ENCODE measurements at places on chromosomes 5 and 9.

- no peak for DNase-seq
Measured at GRCh38 chr9:70656281-70656680, 241.8 kb upstream of the KLF9 start.

DNA sequence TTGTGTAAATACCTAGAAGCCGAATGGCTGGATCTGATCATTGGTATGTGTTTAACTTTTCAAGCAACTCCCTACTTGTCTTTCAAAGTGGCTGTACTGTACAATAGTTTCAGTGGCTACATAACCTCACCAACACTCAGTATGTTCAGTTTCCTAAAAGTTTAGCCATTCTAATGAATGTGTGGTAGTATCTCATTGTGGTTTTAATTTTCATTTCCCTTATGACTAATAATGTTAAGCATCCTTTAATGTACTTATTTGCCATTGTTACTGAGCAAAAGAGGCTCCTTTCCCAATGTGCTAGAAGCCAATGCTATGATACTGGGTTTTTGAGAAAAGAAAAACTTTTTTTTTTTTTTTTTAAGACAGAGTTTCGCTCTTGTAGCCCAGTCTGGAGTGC lies 27.8 kb upstream of the ALDOB start:
- DNase-seq: no peak

DNA sequence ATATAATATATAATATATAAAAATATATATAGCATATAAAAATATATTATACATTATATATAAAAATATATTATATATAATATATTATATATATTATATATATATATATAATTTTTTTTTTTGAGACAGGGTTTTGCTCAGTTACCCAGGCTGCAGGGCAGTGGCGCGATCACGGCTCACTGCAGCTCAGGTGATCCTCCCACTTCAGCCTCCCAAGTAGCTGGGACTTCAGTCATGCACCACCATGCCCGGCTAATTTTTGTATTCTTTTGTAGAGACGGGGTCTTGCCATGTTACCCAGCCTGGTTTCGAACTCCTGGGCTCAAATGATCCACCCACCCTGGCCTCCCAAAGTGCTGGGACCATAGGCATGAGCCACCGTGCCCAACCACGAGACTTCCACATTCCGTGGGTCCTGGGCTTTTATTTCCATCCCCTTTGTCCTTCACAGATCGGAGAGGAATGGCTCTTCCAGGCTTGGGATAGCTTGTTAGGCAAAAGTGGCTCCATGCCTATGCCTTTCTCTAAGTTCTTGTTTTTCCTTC lies 62.0 kb upstream of the IER5L start:
- DNase-seq: no peak

DNA sequence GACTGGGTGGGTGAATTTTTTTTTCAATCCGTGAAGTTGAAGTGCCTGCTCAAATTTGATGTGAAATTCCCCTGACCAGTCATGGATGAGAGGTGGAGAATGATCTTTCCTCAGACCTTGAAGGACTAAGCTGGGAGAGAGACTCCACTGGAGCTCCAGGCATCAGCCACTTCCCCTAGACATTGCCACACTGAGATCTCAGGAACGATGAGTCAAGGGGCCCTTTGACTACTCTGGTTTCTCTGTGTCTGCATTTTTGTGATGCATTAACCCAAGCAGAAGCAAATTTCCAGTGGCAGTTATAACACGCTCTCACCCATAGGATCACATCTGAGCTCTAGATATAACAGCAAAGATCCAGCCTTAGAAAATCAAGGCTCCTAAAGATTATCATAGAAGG lies 171.2 kb upstream of the KIF2A start:
- DNase-seq: no peak

GRCh38 chr5:55227664-55228430 lies 732 bp upstream of the MCIDAS start:
- no peak for DNase-seq

- DNase-seq: peak; percentile 57
Measured at GRCh38 chr5:75049456-75050351, 2.7 kb downstream of the GCNT4 start.

DNA sequence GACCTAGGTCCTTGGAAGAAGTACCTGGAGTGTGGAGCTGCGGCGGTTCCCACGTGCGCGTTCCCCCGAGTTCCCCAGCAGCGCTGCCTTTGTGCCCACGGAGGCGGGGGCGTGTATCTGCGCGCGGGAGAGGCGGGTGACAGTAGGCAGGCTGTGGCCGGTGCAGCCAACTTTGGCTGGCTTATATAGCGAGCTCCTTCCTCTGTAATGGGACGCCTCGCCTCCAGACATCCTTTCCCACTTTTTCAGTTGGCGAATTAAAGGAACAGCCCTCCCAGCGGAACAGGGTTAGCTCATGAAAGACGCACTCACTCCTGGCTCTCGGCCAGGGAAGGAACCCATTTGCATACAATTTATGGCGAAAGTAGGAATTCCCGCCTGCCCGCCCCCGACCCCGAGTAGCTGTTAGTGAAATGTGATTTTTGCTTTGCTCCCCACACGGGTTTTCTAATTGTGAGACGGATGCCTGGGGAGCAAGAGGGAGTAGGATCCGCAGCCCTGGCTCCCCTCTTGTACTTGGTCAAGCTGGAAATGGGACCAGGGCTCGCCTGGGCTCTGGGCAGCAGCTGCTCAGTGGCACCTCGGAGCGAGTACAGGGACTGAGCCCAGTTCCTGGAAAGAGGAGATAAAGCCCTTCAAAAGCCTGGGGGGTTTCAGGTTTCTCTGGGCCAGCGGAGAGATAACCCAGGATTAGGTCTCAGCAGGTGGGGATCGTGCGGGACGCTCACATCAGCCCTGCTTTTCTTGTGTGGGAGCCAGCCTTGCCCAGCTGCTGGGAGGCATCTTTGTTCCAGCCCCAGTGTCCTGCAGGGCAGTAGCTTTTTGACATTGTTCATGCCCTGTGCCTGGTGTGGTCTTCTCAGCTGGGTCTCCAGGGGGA lies at the start of gene TNC:
Gene TNC (minus strand): TSS at position 159 of the 880 bp plus-strand sequence. CDS start 27,139 bp downstream, outside the sequence.
- DNase-seq: peak; percentile 71

GRCh38 chr9:93126151-93126781 lies 7.8 kb downstream of the NINJ1 start:
- DNase-seq: no peak

DNA sequence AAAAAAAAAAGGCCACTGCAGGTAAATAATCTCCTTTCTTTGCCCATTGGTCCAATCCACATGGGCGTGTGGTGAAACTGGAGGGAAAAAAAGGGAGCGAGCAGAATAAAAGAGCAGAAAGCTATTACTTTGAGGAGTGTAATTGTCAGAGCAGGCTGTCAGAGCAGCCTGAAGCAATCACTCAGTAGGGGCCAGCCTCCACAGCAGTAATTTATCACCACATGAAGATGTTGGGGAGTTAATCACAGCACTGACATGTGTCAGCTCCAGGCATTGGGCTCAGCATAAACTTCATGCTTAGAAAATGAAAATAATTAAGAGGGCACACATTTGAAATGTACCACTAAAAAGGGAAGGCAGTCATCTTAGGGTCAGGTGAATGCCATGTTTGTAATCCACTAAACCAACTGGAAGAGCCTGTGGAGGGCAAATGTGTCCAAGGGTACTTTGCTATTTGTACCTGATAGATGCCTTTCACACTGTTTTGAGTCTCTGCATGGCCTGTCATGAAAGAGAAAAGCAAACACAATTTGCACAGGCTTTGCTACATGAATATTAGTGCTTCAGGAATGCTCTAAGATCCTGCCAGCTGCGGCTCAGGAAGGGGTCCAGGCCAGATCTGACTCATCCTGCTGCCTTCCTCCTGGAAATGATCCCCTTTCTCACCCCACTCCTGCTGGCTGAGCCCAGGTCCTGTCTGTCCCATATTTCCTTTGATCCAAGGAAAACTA lies 2.9 kb upstream of the PTGER4 start:
- DNase-seq: peak; percentile 73

DNA sequence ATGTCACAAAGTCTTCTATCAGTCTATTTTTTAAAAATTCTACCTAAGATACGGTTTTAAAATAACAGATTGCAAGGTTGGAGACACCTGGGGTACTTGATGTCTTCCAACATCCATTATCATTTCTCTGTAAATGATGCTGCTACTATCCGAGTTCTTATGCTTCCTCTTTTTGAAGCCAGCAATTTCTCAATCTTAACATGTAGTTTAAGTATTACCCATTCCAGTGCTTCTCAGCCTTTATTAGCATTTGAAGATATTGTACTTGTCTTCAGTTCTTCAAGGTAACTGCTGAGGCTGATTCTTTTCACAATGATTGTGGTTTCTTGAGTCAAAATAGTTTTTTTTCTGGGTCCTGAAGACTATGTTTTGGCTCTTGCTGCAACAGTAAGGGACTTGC lies 96.4 kb upstream of the SELENOP start:
- no peak for DNase-seq

DNA sequence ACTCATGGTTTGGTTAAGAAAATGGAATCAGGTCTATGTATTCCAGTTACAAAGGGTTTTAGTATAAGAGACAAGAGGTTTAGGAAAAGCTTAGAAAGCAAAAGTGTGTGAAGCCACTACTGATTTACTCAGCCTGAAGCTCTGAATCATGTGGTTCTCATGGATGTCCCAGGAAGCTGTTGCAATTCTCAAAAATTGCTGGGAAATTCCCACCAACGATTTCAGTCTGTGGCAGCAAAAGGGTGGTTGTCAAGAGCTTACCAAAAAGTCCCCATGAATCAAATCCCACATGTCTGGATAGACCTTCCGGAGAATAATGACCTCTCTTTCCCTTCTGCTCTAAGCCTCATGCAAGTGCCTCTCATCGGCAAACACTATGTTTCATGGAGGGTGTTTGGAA lies 929.9 kb downstream of the TLE4 start:
- no peak for DNase-seq

- DNase-seq: no peak
Measured at GRCh38 chr5:175694371-175695160, 36.7 kb downstream of the HRH2 start.

DNA sequence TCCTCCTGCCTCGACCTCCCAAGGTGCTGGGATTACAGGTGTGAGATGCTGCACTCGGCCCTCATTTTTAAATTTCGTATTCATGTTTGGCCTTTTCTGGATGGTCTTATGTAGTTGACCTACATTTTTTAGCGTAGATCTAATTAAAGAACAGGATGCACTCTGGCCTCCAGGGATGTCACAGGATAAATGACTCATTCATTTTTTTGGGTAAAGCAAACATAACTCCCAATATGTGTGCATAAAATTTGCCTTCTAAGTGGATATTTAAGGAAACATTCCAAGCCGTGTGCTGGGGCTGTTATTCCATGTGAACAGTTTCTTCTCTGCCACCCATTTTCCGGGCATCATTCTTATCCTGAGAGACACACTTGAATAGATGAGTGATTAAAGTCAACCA lies 501.6 kb downstream of the IRX1 start:
- DNase-seq: no peak

- DNase-seq: no peak
Measured at GRCh38 chr5:33474004-33474403, 33.2 kb downstream of the TARS1 start.

- no peak for DNase-seq
Measured at GRCh38 chr5:179250561-179251225, 94.6 kb downstream of the ADAMTS2 start.

GRCh38 chr5:179780362-179780761 lies 13.4 kb upstream of the LTC4S start:
- DNase-seq: no peak

- DNase-seq: no peak
Measured at GRCh38 chr5:154385236-154385512, 60.6 kb upstream of the SAP30L start.

- DNase-seq: no peak
Measured at GRCh38 chr5:179132586-179133355, 72.6 kb downstream of the ZNF354C start.

GRCh38 chr5:57316798-57317327 lies 143.0 kb downstream of the GPBP1 start:
- peak; percentile 73 for DNase-seq

GRCh38 chr9:129010267-129010975 lies 17.7 kb downstream of the SH3GLB2 start:
- no peak for DNase-seq

- peak; percentile 62 for DNase-seq
Measured at GRCh38 chr5:146744068-146744745, 134.3 kb downstream of the PPP2R2B start.

- no peak for DNase-seq
Measured at GRCh38 chr9:86529496-86530275, 175.5 kb upstream of the TUT7 start.

DNA sequence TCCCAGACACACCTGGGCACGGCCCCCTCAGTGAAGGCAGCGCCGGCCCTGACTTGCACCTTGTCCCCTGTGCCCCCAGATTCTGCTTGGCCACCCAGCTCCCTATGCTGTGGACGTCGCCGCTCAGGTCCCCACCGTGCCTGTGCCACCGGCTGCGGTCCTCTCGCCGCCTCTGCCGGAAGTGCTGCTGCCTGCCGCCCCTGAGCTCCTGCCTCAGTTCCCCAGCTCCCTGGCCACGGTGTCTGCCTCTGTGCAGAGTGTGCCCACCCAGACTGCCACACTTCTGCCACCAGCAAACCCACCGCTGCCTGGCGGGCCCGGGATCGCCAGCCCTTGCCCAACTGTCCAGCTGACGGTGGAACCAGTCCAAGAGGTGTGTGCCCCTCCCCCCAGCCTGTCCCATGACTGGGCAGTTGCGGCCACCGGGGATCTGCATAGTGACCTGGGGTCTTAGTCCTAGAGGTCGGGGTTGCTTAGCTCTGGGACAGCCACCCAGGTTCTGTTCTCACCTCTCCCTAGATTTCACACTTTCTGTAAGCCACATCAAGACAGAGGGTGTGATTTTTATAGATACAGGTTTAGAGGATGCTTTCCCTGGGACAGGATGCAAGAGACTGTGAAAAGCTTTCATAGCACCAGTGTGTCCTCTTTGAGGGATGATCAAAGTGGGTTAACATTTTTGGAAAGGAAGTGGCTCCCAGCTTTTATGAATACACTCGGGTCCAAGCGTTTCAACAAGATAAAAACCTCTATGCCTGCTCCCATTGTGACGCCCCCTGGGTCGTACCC lies 78.0 kb downstream of the WNK2 start:
- no peak for DNase-seq

- DNase-seq: no peak
Measured at GRCh38 chr5:23864786-23865185, 357.4 kb downstream of the PRDM9 start.

- peak; percentile 45 for DNase-seq
Measured at GRCh38 chr5:122152266-122152900, 23.0 kb downstream of the ZNF474 start.

- no peak for DNase-seq
Measured at GRCh38 chr5:95102687-95103086, 182.2 kb downstream of the MCTP1 start.

DNA sequence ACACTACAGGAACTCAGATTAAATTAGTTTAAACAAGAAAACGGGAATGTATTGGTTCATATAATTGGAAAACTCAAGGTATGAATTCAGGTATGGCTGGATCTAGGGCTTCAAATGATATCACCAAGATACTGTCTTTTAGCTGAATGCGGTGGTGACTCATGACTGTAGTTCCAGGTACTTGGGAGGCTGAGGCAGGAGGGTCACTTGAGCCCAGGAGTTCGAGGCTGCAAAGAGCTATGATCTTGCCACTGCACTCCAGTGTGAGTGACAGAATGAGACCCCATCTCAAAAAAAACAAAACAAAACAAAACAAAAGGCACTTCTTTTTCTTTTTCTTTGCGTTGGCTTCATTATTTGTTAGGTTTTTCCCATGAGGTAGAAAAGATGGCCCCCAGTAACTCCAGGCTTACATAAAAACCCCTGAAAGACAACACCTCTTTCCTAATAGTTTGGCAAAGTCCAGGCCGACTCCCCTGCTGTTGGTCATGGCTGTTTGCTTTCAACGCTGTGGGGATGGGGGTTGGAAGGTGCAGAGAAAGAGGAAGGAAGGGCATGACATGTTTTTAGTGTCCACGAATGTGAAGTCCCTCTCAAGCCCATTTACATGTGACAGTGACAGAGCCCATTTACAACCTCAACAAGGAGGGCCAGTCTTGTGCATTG lies 39.8 kb upstream of the CRB2 start:
- DNase-seq: no peak

GRCh38 chr5:19462019-19462418 lies 526.0 kb downstream of the CDH18 start:
- no peak for DNase-seq

Data from AG20443 (cell line).